ENCODE measurements at places on chromosomes 3 and 15. TPM values are rescaled to one million over a fixed set of nuclear protein-coding genes. Genes with fewer than 3 reads are reported as not detected.

GRCh38 chr15:101250873-101251829 is 697 bp downstream of the CHSY1 start:
- DNase-seq = no peak

P2RY13 gene
- 1.4 TPM for total RNA-seq

- DNase-seq = no peak
These were observed 102.9 kb upstream of the KCNAB1 start for GRCh38 chr3:156017352-156018030.

DNA sequence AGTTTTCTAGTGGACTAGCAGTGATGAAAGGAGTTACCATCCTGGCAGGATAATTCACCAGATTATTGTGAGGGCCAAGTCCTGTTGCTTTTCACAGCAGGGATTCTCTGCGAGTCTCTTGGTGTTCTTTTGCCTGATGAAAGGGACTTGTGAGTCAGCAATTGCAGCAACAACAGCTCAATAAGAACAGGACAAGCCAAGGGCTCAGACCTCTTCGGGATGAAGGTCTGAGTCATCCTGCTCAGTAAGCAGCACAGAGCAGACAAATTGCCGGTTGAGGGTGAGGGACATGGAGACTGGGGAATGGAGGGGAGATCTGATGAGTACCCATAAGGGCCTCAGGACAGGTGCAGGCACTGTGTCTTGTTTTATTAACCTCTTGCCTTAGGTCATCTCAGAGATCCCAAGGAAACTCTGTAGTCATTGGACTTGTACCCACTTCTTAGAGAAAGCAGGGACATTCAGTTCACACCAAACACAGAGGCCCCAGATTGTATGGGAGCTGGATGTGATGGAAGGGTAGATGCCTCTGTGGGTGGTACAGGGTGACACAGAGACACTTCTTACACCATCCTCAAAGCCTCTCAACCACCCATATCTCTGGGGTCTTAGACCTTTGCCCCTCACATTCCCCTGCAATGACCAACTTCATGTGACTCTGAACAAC is 173.8 kb upstream of the TLE3 start:
- no peak for DNase-seq

DNA sequence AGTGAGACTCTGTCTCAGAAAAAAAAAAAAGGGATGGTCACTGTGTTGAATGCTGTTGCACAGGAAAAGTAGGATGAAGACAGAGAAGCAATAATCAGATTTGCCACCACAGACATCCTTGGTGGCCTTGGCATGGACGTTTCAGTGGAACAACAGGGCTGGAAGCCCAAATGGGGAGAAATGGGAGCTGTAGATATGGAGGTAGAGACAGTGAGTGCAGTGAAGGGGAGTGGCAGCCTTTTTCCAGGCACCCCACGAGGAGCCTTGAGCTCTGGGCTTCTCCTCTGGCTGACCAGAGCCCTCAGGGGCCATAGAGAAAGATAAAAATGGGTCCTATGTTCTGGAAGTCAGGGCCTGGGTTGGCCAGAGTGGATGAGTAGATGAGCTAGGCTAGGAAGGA is 12.3 kb upstream of the DOCK3 start:
- DNase-seq = peak; percentile 32
